ENCODE measurements at places on chromosomes 16 and 17.

GRCh38 chr17:16913463-16913862 is 58.5 kb downstream of the TNFRSF13B start:
- no peak for DNase-seq

DNA sequence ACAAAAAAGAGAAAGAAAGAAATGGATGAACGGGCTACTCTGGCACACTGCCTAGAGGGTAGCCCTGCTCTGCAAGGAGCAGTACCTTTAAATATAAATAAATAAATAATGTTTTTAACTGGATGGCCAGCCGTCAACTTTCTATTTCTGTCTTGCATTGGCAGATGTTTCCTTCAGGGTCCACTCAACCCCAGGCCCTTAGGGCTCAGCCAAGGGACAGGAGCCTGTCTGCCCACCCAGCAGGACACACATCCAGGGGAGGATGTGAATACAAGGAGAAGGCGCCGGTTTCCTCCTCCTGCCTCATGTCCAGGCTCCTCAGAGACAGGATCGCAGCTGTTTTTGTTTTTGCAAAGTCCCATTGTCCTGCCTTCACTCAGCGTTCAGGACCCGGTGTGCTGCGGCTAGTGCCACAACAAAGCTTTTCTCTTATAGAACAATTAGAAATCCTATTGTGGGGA is 22.6 kb downstream of the TTYH2 start:
- no peak for DNase-seq

GRCh38 chr17:622356-622755 is 92.3 kb downstream of the VPS53 start:
- DNase-seq, result no peak

DNA sequence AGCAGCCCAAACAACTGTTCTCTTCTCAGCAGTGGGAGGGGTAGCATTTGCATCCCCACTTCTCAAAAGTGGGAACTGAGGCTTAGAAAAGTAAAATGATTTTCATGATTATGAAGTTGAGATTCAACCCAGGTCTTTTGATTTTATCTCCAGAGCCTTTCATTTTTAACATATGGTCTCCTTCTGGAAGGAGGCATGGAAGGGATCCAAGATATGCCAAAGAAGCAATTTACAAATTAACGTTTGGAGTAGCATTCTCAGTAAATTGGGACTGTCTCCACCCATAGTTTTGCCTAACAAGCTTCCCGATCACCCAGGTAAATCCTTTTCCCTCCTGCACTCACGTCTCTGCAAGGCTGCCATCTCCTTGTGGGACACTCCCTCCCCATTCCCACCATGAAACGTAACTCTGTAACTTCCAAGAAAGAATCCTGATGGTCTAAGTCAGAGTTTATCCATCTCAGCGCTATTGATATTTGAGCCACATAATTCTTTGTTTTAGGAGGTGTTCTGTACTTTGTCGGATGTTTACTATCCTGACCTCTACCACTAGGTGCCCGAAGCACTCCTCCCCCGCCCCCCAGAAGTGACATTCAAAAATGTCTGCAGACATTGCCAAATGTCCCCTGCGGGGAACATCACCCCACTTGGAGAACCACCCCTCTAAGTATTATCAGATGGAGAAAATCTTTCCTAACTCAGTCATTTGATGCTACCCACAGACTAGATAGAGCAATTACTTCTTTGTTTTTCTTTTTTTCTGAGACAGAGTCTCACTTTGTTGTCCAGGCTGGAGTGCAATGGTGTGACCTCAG is 32.9 kb upstream of the NFAT5 start:
- DNase-seq, result no peak

DNA sequence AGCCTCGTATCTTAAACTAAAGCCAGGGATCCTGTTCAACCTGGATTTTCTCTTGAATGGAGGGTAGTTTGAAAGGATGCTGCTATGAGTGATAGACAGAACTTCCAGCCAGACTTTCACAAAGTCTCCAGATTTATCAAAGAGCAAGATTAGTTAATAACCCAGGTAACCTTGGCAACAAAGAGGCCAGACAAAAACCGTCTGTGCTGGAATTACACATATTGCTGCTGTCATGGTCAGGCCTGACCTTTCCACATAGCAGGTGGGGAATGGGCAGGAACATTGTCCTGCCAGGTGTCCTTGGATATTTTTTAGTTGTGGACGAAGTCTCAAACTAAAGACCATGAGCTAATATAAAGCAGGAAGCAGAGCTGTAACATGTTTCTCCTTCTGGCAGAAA is 52.5 kb downstream of the HLF start:
- DNase-seq, result no peak

DNA sequence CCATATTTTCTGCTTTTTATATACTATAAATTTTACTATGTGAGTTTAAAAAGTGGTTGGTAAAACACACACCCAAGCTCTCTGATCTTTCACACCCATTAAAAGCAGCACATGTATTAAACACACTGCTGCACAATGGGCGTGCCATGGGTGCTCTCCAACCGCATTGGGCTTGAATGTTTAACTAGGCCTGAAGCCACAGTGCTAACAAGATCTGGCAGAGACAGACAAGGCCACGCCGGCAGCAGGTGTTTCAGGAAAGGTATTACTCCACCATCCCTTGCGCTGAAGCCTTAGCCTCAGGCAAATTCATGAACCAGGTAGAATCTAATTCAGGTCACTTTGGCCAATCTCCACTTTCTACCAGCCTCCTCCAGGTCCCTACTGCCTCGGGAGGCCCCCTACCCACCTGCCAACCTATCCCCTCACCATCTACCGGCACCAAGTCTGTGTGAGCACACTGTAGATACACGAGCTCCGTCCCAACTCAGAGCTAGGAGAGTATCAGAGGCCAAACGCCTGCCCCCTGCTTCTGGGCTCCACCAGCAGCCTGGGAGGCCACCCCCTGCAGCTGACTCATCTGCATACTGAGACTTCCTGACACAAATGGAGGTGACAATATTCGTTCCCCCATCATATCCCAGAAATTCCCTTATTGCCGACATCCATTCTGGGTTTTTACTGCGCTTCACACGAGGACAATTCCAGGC is 95.0 kb downstream of the ADCY9 start:
- no peak for DNase-seq

GRCh38 chr16:23523876-23524385 is 13.6 kb upstream of the GGA2 start:
- no peak for DNase-seq

DNA sequence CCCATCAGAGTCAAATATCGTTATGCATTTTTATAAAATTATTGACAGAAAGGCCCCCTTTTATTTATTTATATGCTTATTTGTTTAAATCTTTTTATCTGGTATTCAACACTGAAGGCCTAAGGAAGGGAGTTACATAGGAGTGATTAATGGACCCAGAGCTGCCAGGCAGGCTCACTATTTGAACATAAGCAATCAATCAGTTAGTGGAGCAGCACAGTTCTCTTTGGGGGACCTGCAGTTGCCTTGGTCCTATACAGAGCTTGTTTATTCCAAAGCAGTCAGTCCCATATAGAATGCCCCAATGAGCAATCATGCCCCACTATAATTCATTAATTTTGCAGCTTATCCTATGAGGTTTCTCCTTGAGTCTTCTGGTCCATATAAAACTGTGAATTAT is 389.4 kb upstream of the GOT2 start:
- no peak for DNase-seq

DNA sequence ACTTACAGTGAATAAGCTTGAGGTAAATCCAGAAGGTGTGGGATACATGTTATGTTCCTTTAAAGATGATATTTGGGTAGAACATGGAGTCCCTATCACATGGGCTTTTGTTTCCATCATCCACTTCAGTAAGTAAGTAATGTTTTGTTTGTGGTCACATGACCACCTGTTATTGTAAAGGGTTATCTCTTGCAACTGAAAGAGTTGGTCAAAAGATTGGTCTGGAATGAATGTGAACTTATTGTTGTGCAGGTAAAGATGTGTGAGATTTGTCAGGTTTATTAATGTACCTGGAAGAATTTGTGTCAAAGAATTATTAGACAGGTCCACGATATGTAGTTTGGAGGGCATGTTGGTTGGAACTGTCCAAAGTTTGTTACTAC is 1.6 kb downstream of the OMG start:
- no peak for DNase-seq

DNA sequence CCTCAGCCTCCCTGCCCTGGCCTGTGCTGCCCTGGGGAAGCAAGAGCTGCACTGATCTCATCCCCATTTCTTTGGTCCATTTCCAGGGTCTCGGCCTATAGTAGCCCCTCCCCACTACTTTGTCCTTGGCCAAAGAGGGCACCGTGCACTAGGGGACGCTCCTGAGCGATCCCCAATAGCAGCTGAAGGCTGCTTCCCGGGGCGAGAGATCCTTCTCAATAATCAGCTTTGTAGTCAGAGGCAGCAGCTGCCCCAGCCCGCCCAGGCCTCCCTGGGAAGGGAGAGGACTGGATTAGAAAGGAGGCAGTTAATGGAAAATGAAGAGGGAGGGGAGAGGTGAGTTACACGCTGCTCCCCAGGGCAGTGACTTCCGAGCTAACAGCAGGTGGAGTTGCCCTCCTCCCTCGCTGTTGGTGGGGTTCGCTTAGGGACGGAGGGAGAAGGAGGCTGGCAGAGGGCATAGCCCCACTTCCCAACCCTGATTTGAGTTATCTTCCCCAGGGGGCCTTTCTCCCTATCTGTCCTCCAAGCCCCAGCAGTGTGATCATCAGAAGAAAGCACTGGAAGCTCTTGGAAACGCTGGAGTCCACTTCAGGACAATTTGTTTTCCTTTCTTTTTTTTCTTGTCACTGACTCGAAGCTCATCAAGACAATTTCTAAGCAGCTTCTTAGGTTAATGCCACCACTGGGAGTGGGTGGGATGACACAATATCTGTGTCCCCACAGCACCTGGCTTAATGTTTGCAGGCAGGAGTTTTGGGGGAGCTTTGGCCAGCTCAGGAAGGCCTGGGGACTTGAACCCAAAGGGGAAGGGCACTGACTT is 2.6 kb downstream of the MXRA7 start:
- DNase-seq, result no peak

DNA sequence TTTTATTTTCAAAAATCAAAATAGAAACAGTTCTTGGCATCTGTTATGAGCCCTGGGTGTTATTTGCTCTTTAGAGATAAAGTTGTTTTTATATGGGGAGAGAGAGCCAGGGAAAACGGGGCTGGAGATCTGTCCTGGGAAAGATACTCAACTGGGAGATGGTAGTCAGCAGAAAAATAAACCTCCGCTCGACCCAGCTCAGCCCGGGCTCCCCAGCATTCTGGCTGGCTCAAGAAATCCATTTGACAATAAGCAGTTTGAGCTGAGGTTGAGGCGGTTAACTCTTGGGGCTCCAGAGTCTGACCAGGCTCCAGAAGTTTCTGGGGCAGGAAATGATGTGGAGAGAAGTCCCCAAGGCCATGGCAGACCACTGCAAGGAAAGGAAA is 151.9 kb downstream of the IRX5 start:
- DNase-seq, result no peak

GRCh38 chr17:16171613-16172012 is 43.7 kb downstream of the NCOR1 start:
- no peak for DNase-seq
